Stomach (tissue), 19 donors: ENCODE measurements at places on chromosomes 4 and X. TPM values are rescaled to one million over a fixed set of nuclear protein-coding genes. Genes with fewer than 3 reads are reported as not detected.

GRCh38 chr4:7293703-7294102 is 101.4 kb downstream of the SORCS2 start:
- DNase-seq: no peak

- DNase-seq: no peak
These were observed 60.1 kb downstream of the CCSER1 start for GRCh38 chr4:90187148-90187884.

GRCh38 chrX:39985071-39985470 is 112.7 kb downstream of the BCOR start:
- DNase-seq: no peak

GRCh38 chrX:79182071-79182470 is 37.6 kb downstream of the GPR174 start:
- DNase-seq: no peak

SPATA4 gene
- total RNA-seq: not detected

DNA sequence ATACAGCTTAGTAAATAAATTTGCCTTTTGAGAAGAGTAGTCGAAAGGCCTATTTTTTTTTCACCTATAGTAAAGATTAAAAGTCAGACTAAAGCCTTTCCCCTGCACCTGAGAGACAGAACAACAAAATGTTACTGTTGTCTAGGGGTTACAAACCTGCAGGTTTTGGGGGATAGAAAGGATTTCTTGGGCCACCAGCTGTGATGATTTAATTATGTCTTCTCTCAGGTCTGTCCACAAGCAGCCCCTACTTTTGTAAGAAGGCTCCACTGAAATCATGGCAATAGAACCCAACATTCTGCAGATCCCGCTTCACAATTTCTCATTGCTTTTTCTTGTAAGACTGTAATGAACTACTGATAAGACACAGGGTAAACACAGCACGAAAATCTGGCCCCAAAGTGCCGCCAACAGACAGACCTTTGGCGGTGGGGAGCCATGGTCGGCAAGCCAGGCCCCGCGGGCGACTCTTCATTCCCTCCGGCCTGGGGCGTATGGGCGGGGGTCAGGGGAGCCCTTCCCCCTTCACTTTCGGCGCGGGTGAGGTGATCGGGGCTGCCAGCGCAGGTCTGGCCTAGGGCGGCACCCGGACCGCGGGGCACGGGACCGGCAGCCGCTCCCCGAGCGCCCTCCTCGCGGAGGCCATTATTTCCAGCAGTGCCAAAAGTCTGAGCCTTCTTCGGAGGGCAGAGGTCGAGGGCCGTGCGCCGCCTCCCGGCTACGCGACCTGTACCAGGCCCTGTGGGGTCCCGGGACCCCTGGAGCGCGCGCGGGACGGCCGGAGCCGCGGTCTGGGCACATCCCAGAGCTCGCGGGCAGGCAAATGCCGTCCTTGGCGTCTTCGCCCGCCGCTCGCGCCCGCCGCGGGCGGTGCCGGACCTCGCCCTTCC is 812 bp upstream of the KDM6A start:
- DNase-seq: peak; percentile 61

DNA sequence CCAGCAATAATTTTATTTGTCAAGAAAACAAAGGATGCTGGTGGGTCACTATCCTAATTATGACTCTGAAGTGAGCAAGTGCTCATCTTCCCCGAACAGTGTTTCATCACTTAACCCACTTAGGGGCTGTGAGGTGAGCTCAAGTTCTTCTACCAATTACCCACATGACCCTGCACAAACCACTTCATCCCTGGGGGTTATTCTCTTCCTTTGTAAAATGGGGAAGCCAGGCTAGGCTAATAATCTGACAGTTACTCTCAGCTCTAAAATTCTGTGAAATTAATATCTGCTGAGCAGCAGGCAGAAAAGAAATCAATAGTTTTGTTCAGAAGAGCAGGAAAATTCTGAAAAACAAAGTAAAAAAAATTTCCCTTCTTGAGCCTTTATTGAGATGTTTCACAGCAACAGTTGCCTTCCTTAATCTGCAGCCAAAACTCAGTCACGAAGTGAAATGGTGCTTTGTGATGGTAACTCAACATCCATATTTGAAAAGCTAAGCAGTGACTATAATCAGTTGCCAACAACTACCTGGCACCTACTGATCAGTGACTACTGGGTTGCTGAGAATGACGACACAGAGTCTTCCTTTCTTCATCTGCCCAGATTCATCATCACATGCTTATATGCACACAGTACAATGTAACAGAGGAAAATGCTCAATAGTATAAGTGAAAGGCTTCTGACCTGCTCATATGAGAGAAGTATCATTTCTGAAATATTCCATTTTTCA is 24.1 kb downstream of the ATP8A1 start:
- DNase-seq: no peak

DNA sequence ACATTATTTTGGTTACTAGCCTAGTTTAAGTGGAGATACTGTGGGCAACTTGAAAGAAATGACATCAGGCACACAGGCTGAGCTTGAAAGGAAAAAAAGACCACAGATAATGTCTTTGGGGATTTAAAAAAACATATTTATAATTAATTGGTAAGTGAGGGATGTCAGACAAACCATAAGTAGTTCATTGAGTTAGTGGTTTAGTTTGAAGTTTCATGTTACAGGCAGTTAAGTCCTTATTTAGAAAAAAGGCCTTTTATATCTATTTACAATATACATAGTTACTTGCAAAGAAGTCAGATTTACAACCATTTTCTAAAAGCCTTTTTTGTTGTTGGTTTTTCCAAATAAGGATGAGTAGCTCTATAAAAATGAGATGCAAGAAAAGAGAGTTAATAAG is 89.2 kb downstream of the CDS1 start:
- DNase-seq: no peak

GRCh38 chr4:38366456-38366855 is 297.5 kb upstream of the KLF3 start:
- no peak for DNase-seq
